Kidney (tissue), 22 donors: ENCODE measurements at places on chromosomes 7 and 10. TPM values are rescaled to one million over a fixed set of nuclear protein-coding genes. Genes with fewer than 3 reads are reported as not detected.

GRCh38 chr7:4823441-4824119, 38.2 kb downstream of the PAPOLB start:
- peak; percentile 28 for DNase-seq
- no peaks in the 10 kb centered on the region for H3K4me1 ChIP-seq
- H3K27me3 ChIP-seq: no peaks in the 10 kb centered on the region
- no peak overlapping the region for H3K4me3 ChIP-seq
- no peaks in the 10 kb centered on the region for H3K36me3 ChIP-seq

GRCh38 chr7:101691822-101692384, 62.8 kb upstream of the MYL10 start:
- H3K27ac ChIP-seq: no peak overlapping the region
- H3K4me3 ChIP-seq: no peak overlapping the region
- no peaks in the 10 kb centered on the region for H3K27me3 ChIP-seq
- no peaks in the 10 kb centered on the region for H3K36me3 ChIP-seq

DNA sequence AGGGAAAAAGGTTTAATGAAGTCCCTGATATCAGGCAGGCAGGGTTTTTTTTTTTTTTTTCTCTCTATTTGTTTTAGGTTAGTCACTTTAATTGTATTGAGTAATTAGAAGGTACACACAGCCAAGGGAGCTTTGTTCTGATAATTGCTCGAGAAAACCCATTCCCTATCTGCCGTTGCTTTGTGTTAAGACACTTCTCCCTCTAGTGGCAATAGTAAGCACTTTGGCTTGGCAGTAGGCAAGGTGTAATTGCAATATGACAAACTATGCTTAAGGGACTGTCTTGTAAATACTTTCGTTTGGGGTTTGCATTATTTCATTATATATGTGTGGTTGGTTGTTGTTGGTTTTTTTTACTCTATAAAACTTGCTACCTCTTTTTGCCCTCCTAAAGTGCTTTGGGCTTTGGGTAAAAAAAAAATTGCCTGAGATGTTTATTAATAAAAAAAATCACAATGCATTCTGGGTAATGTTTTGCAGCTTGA, 113.4 kb downstream of the BTRC start:
- no peaks in the 10 kb centered on the region for H3K4me1 ChIP-seq
- H3K27ac ChIP-seq: no peak overlapping the region
- H3K27me3 ChIP-seq: no peaks in the 10 kb centered on the region

- no peak overlapping the region for H3K4me3 ChIP-seq
- H3K36me3 ChIP-seq: no peaks in the 10 kb centered on the region
- H3K4me1 ChIP-seq: no peaks in the 10 kb centered on the region
- H3K27ac ChIP-seq: no peak overlapping the region
Observed at GRCh38 chr7:131241386-131241785, 86.3 kb upstream of the MKLN1 start.

GRCh38 chr7:151666886-151667285, 147.2 kb upstream of the RHEB start:
- H3K4me1 ChIP-seq: no peaks in the 10 kb centered on the region
- DNase-seq: no peak
- no peak overlapping the region for H3K27ac ChIP-seq

DNA sequence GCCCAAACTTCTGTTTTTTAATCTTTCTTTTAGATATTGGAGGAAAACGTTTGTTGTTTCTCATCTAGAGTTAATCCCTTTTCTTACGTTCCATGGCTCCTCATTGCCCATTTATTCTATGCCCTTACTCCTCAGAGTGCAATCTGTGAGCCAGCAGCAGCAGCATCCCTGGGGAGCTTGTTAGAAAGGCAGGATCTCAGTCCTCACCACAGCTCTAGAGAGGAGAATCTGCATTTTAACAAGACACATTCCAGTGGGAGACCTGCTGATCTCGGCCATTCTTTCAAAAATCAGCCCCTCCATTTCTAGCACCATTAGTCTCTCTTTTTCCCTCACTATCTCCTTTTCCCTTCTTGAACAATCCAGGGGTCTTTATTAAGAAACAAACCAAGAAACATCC, 84.4 kb upstream of the NOBOX start:
- H3K4me3 ChIP-seq: no peak overlapping the region
- no peak for DNase-seq
- H3K4me1 ChIP-seq: no peaks in the 10 kb centered on the region
- no peaks in the 10 kb centered on the region for H3K27me3 ChIP-seq

DNA sequence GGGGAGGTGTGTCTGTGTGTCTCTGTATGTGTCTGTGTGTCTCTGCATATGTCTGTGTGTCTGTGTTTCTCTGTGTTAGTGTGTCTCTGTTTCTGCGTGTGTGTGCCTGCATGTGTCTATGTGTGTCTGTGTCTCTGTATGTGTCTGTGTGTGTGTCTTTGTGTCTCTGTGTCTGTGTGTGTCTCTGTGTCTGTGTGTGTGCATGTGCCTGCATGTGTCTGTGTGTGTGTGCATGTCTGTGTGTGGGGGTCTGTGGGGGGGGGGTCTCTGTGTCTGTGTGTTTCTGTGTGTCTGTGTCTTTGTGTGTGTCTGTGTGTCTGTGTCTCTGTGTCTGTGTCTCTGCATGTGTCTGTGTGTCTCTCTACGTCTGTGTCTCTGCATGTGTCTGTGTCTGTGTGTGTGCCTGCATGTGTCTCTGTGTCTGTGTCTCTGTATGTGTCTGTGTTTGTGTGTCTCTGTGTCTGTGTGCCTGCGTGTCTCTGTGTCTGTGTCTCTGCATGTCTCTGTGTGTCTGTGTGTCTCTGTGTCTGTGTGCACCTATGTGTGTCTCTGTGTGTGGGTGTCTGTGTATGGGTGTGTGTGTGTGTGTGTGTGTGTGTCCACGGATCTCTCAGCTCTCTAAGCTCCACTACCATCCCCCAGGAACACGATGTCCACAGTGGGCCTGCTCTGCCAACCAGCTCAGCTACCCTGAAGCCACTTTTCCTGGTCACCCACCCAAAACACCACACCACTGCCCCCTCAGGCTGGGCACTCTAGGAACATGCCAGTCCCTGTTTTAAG, 41.7 kb downstream of the RASGEF1A start:
- H3K4me1 ChIP-seq: no peaks in the 10 kb centered on the region
- peak; percentile 44 for DNase-seq
- no peak overlapping the region for H3K27ac ChIP-seq

GRCh38 chr10:4242561-4243035, 457.6 kb upstream of the KLF6 start:
- H3K4me3 ChIP-seq: no peak overlapping the region
- no peaks in the 10 kb centered on the region for H3K36me3 ChIP-seq
- H3K4me1 ChIP-seq: no peaks in the 10 kb centered on the region
- no peak overlapping the region for H3K27ac ChIP-seq

- no peaks in the 10 kb centered on the region for H3K36me3 ChIP-seq
- H3K27ac ChIP-seq: no peak overlapping the region
- no peaks in the 10 kb centered on the region for H3K27me3 ChIP-seq
- H3K4me3 ChIP-seq: no peak overlapping the region
- no peak for DNase-seq
- no peaks in the 10 kb centered on the region for H3K4me1 ChIP-seq
Observed at GRCh38 chr10:45447416-45447815, 73.4 kb downstream of the ALOX5 start.

- DNase-seq: no peak
- H3K4me1 ChIP-seq: no peaks in the 10 kb centered on the region
- H3K27me3 ChIP-seq: no peaks in the 10 kb centered on the region
- no peak overlapping the region for H3K27ac ChIP-seq
Observed at GRCh38 chr7:151191544-151191943, 4.5 kb upstream of the ASB10 start.

DNA sequence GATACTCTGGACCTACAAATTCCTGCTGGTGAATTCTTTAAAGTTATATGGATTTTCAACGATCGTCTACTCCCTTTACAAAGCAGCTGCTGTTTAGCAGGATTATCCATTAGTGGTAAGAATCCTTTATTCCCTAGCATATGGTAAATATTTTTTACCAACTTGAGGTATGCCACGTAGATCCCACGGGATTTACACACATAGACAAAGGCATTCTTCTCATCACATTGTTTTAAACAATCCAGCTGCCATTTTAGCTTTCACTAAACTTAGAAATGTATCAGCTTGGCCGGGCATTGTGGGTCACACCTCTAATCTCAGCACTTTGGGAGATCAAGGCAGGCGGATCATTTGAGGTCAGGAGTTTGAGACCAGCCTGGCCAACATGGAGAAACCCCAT, 148.0 kb upstream of the SH2B2 start:
- no peaks in the 10 kb centered on the region for H3K36me3 ChIP-seq
- H3K4me3 ChIP-seq: no peak overlapping the region
- no peaks in the 10 kb centered on the region for H3K27me3 ChIP-seq
- DNase-seq: no peak
- no peak overlapping the region for H3K27ac ChIP-seq

GRCh38 chr10:352476-353235, 217.4 kb downstream of the ZMYND11 start:
- H3K36me3 ChIP-seq: peaks cover 49% of the 10 kb centered on the region
- H3K27me3 ChIP-seq: no peaks in the 10 kb centered on the region
- no peak overlapping the region for H3K27ac ChIP-seq
- H3K4me3 ChIP-seq: no peak overlapping the region
- no peaks in the 10 kb centered on the region for H3K4me1 ChIP-seq
- DNase-seq: no peak

- no peaks in the 10 kb centered on the region for H3K4me1 ChIP-seq
- no peaks in the 10 kb centered on the region for H3K36me3 ChIP-seq
- H3K27me3 ChIP-seq: no peaks in the 10 kb centered on the region
- H3K4me3 ChIP-seq: no peak overlapping the region
Observed at GRCh38 chr10:116002735-116003134, 270.3 kb downstream of the GFRA1 start.

The HACD1 gene
- 11.6 TPM for total RNA-seq

The SPDYE6 gene
- not detected for total RNA-seq
